ENCODE measurements at places on chromosomes 7 and 10.

DNA sequence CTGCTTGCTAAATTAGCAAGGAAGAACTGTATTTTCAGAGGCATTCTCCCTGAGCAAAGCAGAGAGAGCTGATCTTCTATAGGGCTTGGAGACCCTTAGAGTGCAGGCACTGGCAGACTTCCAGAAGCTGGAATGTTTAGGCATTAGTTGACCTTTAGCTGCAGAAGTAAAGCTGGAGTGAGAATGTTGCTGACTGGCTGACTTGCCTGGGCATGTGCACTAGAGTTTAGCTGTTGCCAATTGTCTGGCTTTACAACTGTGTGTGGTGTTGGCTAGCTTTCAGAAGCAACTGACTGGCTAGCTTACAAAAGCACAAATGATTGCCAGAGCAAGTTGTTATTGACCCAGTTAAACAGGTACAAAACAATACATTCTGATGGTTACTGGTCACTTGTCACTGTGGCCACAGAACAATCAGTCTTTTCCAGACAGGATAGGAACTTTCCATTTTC is 25.1 kb downstream of the FAM13C start:
- DNase-seq = peak; percentile 88

DNA sequence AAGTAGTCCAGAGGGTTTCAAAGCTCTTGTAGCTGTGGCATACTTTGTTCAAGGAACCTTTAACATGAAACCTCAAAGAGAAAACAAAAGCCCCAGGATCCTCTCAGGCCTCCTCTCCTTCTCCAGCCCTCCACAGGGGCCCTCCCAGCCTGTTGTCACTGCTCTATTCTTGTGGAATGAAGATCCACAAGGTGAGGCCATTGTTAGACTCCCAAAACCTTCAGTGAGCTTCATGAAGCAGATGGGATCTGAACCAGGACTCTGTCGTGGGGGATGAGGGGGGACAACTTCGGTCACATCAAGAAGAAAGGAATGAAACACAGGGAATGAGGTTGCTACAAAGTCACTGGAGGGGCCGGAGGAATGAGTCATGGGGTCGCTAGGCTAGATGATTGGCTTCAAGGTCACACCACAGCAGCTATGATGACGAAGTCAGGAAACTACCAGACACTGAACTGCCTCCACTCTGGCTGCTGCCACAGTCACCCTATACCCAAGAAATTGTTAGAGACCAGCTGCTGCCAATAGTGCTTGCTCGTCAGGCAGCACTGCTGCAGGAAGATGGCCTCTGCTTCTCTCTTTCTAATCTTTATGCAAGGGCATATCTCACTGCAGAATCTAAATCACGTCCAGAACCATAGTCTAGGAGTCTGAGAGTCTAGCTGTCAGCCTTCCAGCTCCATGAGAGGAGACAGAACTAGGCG is 208.8 kb downstream of the HIBADH start:
- peak; percentile 11 for DNase-seq

GRCh38 chr7:24833549-24833948 is 76.3 kb upstream of the GSDME start:
- DNase-seq = no peak

- no peak for DNase-seq
Observed at GRCh38 chr7:150363872-150364271, 4.8 kb upstream of the REPIN1 start.

- DNase-seq = peak; percentile 90
Observed at GRCh38 chr7:107948645-107949442, 54.1 kb downstream of the LAMB1 start.

- DNase-seq = no peak
Observed at GRCh38 chr10:71258046-71258445, 45.7 kb downstream of the UNC5B start.

DNA sequence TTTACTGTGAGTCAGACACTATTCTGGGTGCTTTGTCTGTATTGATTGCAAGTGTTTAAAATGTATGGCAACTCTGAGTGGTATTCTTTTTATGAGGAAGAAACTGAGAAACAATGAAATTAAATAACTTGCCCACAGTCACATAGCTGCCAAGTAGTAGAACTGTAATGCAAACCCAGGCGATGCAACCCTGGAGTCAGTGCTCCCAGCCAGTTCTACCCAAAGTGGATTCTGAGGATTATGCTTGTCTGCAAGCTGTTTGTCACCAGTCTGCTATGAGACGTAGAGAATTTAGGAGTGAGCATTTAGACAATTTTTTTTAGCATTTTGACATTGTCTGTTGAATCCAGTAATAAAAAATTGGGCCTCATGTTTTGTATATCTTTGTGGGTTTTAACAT is 306.0 kb upstream of the LRGUK start:
- no peak for DNase-seq

DNA sequence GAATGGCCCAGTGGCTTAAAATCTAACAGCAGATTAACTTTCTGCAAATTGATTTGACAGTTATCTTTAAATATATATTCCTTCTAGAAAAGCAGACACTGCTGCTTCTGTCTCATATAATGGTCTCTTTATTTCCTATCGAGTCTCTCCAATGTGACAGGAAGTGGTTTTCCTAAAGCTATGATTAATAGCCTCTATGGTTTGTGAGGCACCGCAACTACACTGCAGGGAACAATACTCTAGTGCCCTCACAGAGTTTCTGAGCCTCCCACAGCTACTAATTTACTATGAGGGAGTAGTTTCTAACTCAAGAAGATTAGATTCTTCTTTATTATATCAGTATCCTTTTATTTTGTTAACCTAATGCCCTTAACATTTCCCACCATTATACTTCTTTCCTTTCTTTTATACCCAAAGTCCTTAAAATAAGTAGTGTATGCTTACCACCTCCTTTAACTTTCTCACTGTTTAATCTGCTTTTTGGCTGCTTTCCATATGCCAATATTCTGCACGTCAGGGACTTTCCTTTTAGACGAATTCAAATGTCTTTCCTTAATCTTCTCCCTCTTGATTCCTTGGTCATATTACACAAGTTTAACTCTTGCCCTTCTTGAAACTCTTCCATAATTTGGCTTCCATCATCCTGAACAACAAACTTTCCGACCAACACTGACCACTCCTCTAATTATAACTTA is 23.8 kb upstream of the AHR start:
- DNase-seq = peak; percentile 80

DNA sequence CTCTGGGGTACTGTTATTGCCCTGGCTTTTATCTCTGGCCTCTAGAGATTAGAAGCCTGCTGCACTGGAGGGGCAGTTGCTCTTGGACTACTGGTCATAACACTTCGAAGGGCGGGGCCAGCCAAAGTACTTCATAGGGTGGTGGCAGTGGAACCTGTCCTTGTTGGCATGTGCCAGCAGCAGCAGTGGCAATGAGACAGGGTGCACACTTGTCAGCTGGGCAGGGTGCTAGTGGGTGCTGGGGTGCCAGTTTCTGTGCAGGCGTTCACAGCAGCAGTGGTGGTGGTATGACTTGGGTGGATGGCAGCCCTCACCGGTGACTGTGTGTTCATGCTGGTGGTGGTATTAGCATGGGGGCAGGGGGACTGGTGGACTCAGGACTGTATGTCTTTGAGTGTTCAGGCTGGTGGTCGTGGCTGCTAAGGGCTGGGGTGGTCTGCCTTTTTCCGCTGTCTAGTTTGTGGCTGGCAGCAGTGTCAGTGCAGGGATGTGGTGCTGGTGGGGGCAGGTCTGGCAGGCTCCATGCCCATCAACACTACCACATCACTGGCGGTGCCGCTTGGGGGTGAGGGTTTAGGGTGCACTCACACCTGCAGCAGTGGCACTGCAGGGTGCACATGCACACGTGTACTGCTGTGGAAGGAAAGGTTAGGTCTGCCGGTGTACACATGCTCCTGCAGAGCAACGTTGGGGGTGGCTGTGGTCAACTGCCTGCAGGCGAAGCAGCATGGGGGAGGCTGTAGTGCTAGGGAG is 176.1 kb upstream of the CDC14C start:
- DNase-seq = no peak

- peak; percentile 71 for DNase-seq
Observed at GRCh38 chr10:89279421-89279869, 22.4 kb upstream of the IFIT2 start.

DNA sequence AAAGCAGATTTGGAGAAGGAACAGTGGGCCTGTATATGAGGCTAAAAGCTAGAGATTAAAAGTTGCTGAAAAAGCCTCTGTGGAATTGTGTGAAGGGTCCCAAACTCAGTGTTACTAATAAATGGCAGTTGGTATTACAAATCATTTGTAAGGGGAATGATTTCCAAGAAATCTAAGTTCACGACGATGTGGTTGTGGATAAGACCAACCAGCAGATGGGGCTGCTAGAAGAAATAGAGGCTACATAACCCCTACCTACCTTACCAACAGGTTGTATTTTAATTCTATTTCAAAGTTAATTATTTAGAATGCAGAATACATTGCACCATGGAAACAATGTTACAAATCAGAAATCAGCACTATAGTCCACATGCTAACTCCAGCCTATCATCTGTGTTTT is 377.1 kb downstream of the HPSE2 start:
- no peak for DNase-seq

GRCh38 chr7:26485367-26485934 is 193.8 kb downstream of the SNX10 start:
- no peak for DNase-seq

DNA sequence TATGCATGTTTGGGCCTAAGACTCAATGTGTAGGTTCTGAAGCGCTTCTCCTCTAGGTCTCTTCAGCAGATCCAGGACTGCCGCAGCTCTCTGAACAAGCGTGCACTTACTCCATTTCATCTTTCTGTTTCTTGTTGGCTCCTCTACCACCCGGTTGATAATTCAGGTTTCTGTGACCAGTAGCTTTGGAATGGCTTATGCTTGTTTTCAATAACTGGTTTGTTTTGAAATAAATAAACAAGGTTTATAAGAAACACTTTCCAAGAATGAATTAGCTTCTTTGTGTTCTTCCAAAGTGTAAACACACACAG is 1.5 kb downstream of the MDFIC start:
- no peak for DNase-seq

- no peak for DNase-seq
Observed at GRCh38 chr7:100878685-100879084, 3.8 kb downstream of the SRRT start.

GRCh38 chr10:93821051-93821772 is 63.5 kb downstream of the LGI1 start:
- peak; percentile 47 for DNase-seq

DNA sequence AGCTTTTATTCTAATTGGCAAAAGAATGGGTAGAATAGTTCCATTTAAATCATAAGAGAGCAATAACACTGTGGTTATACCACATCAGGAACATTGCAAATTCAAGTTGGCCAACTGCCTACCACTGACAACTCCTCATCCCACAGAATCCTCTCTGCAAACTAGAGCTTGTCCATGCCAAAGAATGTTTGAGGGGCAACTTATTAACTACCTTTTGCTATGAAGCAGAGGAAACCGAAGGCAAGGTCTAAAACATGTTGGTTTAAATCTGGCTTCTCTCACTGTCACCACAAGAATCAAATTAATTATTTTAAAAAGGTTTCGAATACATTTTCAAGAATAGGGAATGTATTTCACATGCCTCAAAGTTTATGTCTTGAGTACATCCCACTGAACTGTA is 36.0 kb downstream of the RHOBTB1 start:
- DNase-seq = no peak

DNA sequence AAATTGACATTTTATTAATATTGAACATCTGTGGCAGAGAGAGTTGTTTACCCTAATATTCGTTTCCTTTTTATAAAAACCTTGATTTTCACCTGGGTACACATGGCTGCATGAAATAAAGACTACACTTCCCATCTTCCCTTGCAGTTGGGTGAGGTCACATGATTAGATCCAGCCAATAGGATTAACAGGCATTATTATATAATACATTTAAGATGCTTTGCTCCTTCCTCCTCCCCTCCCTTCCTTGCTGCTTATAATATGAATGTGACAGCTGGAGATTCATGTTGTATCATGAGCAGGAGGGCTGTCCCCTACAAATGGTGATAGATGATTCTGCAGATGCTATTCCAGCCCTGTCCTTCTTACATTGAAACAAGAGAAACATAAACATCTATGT is 146.6 kb downstream of the SH2D4B start:
- peak; percentile 14 for DNase-seq

DNA sequence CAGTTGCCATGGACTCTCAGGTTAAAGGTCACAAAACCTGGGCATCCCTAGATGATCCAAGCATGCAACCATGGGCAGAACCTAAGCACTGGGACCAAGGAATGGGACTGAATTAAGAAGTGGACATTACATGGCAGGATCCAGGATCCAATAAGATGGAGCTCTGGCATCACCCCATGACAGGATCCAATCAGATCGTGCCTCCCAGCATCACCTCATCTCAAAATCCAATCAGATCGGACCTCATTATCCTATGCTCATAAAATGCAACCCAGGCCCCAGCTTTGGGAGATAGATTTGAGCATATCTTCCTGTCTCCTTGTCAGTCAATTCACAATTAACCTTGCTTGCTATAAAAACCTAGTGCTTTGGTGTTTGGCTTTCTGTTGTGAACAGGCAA is 616.1 kb downstream of the PARD3 start:
- no peak for DNase-seq

- no peak for DNase-seq
Observed at GRCh38 chr7:158373476-158374133, 214.0 kb downstream of the PTPRN2 start.

DNA sequence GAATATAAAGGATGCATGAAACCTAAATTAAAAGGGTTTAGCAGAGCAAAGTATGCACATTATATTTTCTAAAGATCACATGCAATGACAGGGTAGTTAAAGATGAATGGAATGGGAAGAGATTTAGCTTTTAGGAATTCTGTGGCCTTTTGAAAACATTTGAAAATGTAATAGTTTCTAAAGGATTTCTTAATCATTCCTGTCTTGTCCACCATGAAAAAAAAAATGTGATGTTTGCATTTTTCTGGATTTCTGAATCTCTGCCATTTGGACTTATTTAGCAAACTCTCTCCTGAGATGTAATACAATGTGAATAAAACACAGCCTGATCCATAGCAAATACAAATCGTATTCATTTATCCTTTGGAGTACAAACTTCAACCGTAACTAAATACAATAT is 126.6 kb upstream of the RAB11FIP2 start:
- no peak for DNase-seq

GRCh38 chr7:141359740-141360415 is 191.3 kb upstream of the AGK start:
- DNase-seq = no peak

DNA sequence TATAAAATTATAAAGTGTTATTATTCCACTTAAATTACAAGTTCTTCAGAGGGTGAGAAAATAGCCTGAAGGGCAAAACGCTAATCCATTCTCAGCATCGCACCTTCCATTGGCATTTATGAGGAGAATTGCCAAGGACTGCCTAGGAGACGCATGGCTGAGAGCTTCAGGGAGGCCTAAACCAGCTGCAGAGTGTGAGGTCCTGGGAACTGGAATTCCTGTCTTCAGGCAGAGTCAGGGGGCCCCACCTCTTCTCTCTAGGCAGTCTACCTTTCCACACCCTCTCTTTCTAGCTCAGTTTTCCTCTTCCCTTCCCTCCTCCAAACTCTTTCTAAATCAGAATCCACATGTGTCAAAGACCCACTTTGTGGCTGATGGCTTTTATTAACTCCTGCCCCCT is 35.3 kb downstream of the LRRC72 start:
- DNase-seq = no peak

Measured in astrocyte of the hippocampus (primary cell).